Pancreas (tissue), 10 donors: ENCODE measurements at places on chromosomes 12 and 14.
A peak's percentile ranks its signal among the peaks of the same experiment; 100 is the strongest.

GRCh38 chr14:55124774-55125386, 4.2 kb upstream of the LGALS3 start:
- DNase-seq, result no peak

DNA sequence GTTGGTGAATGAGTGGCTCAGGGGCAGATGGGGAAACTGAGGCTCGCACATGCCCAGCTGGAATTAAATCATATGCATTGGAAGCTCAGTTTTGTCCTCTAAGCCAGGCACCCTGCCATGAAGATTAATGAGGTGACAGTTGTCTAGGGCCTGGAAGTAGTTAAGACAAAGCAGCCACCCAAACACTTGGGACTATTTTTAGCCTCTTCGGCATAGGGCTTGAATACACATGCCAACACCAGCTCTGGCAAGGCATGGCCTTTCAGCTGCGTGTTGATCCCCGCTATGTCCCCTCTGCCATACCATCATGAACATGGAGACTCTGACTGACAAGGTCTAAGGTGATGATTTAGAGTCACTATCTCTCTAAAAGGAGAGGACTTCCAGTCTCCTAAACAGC, 250.2 kb downstream of the KSR2 start:
- DNase-seq, result no peak

- DNase-seq, result no peak
Measured at GRCh38 chr14:104660597-104660996, 28.8 kb upstream of the INF2 start.

DNA sequence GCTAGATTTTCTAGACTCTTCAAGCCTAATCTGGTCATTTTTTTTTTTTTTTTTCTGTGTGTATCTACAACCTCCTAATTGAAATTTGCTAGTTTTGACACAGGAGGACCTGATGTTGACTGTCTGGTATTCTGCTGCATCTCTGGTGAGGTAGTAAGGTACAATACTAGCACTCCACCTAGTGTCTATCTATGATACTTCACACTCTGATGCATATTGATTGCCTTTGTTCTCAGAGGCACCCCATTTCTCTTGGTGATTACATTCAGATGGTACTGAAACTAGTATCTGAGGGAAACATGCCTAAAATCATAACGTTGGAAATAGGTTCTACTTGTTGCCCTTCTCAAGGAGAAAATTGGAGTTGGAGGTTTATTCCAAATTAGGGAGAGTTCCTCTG, 930.5 kb upstream of the NOVA1 start:
- no peak for DNase-seq

DNA sequence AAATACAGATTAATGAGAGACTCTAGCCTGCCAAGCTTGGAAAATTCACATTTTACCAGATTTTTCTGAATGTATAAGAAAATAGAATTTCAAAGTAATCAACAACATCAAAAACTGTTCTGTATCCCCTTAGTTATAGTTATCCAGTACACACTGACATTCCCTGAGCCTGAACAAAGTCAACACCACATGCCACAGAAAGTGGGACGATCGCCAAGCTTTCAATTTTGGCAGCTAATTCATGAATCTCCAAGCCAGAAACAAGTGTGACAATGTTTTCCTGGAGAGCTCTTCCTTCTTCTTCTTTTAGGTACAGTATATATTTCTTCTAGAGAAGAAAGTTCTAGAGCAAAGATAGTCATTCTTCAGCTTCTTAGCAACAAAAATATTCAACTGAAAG, 290.2 kb downstream of the PRKD1 start:
- peak; percentile 81 for DNase-seq
